ENCODE measurements at places on chromosomes 7 and 10. TPM values are rescaled to one million over a fixed set of nuclear protein-coding genes. Genes with fewer than 3 reads are reported as not detected.
A peak's percentile ranks its signal among the peaks of the same experiment; 100 is the strongest.

DNA sequence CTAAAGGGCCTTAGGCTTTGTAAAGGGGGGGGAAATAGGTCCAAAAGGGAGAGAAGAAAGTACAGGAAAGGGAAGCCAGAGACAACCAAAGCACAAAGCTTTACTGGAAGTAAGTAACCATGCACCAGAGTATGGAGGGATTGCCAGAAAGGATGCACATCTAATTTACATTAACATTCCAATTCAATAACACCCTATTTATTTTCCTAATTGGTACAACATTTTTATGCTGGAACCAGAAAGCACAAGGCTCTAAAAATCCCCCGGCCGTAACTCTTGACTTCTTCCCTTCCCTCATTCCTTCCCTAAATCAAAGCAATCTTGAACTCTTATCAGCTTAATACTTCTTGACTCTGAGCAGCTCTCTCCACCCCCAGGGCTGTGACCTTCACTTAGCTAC is 400.0 kb upstream of the CELF2 start:
- H3K4me3 ChIP-seq = no peak overlapping the region
- DNase-seq = no peak
- no peaks in the 10 kb centered on the region for H3K4me1 ChIP-seq

ADAM22 gene
- total RNA-seq = 3.6 TPM

GRCh38 chr7:43904533-43905208 is 1.7 kb downstream of the URGCP start:
- no peak overlapping the region for H3K27ac ChIP-seq
- H3K4me1 ChIP-seq = peaks cover 37% of the 10 kb centered on the region
- H3K36me3 ChIP-seq = no peaks in the 10 kb centered on the region
- DNase-seq = no peak

DNA sequence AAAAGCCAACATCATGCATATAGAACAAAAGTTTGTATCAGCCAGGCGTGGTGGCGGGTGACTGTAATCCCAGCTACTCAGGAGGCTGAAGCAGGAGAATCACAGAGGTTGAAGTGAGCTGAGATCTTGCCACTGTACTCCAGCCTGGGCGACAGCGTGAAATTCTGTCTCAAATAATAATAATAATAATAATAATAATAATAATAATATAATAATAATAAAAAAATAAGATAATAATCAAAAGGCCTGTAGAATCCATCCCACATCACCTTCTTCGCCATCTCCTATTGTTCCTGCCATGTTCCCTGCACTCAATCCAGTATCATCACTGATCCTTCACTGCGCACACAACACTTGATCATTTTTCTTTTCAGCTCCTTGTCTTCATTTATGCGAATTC is 619.3 kb upstream of the ADARB2 start:
- no peaks in the 10 kb centered on the region for H3K27me3 ChIP-seq
- H3K27ac ChIP-seq = no peak overlapping the region
- H3K4me1 ChIP-seq = no peaks in the 10 kb centered on the region
- no peak for DNase-seq

KCND2 gene
- total RNA-seq = 0.52 TPM

DNA sequence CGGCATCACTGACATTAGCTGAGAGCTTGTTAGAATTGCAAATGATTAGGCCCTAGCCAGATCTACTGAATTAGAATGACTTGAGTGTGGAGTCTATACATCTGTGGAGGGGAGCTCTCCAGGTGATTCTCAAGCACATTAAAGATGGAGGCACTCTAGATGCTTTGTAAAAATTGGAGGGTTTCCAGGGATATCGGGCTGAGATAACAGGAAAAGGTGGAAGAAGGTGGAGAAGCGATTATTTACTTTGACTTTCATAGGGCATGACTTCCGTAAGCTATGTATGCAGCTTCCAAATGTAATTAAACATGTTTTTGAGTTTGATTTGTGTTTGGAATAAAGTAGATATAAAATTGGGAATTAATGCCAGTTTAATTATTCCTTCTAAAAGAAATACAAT is 235.0 kb upstream of the PTN start:
- no peak for DNase-seq
- no peak overlapping the region for H3K4me3 ChIP-seq

GRCh38 chr7:157459966-157460365 is 123.2 kb downstream of the DNAJB6 start:
- H3K27me3 ChIP-seq = no peaks in the 10 kb centered on the region
- no peak for DNase-seq
- H3K27ac ChIP-seq = no peak overlapping the region
- no peak overlapping the region for H3K4me3 ChIP-seq
- H3K36me3 ChIP-seq = no peaks in the 10 kb centered on the region

SUN3 gene
- total RNA-seq = not detected

GRCh38 chr10:102627291-102627735 is 17.0 kb upstream of the TRIM8 start:
- H3K4me3 ChIP-seq = no peak overlapping the region
- no peaks in the 10 kb centered on the region for H3K36me3 ChIP-seq
- no peak for DNase-seq
- no peaks in the 10 kb centered on the region for H3K27me3 ChIP-seq
- H3K27ac ChIP-seq = no peak overlapping the region

NUB1 gene
- 36.8 TPM for total RNA-seq

DNA sequence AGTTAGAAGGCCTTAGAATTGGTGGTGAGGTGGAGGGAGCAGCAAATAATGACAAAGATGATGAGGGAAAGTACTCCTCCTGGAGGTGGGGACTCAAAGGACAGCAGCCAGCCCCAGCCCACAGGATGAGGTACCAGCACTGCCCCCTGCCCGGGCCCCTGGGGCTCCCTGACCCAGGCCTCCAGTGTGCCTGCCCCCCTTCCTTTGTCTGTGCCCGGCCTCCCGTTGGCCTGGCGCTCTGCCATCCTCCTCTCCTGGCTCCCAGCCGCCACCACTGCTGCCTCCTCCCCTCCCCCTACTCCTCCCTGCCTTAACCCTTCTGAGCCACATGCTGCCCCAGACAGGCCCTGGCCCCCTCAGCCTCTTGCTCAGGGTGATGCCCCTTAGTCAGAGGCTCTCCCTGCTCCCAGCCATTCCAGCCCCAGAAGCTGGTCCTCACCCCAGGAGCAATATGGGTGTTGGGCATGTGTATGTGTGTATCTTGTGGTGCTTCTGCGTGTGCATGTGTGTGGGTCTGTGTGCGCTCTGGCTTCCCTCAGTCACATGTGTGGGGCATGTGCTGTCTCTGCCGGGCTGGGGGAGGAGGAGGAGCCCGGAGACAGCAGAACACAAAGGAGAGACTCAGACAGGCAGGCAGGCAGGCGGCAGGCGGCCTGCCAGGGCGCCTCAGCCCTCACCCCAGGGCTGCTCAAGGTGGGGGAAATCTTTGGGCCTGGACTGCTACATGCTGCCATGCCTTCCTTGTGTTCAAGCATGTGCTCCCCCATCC is 2.6 kb downstream of the LDB1 start:
- peak overlapping the region; percentile 92 for H3K27ac ChIP-seq
- H3K4me1 ChIP-seq = peaks cover 74% of the 10 kb centered on the region
- H3K36me3 ChIP-seq = no peaks in the 10 kb centered on the region
- peak; percentile 90 for DNase-seq
- H3K27me3 ChIP-seq = no peaks in the 10 kb centered on the region
